HTR-8/SVneo (cell line): ENCODE measurements at places on chromosomes 2 and 18.

- DNase-seq: peak; percentile 76
Measured at GRCh38 chr2:54524226-54524991, 68.3 kb downstream of the SPTBN1 start.

DNA sequence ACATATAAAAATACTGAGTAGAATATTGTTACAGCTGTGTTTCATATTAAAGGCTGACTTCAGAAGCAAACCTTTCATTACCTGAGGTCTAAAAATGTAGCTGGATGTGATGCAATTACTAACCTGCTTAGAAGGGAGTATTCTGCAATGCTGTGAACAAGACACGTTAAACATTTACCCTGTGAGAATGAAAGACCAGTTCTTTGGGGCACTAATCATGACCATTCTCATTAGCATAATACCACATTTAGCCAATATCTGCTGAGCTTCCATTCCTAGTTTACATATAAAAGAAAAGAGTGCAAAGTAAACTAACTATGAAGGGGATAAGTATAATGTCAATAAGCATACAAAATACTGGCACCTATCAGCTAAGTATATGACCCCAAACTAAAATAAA lies 784.0 kb upstream of the KLHL29 start:
- no peak for DNase-seq

GRCh38 chr2:18149660-18150246 lies 271.3 kb downstream of the KCNS3 start:
- DNase-seq: peak; percentile 23

DNA sequence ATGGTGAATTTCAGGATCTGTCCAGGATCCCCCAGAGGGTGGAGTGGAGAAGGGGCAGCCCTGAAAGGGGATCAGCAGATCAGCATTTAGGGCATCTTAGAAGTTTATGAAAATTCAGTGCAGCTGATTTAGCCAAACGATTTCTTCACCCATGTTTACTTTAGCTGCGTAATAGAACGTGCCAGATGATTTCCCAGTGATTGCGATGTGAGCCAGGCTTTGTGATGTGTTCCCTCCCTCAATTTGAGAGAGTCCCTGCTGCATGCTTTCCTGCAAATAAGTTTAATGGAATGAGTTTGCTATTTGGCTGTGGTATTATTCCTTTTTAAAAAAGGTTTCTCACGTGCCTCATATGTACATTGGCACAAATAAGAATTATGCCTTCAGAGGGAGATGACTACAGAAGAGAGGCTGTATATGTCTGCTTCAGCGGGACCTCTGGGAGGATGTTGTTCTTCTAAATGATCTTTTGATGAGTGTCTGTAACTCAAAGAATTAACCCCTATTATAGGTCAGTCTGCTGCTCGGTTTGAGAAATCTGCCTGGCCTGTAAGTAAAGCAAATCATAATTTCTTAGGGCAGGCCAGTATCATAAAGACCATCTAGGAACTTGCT lies 111.9 kb downstream of the MRO start:
- DNase-seq: no peak

GRCh38 chr2:54710216-54710615 lies 13.2 kb upstream of the EML6 start:
- no peak for DNase-seq

DNA sequence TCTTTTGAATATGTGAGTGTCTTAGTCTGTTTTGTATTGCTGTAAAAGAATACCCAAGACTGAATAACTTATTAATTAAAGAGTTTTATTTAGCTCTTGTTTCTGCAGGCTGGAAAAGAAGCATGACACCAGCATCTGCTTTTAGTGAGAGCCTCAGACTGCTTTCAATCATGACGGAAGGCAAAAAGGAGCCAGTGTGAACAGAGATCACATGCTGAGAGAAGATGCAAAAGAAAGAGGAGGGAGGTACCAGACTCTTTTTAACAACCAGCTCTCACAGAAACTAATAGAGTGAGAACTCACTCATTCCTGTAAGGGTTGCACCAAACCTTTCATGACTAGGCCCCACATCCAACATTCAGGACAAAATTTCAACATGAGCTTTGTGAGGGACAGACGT lies 101.6 kb upstream of the HNMT start:
- no peak for DNase-seq

GRCh38 chr2:155840661-155841060 lies 491.9 kb downstream of the NR4A2 start:
- no peak for DNase-seq

GRCh38 chr2:196959734-196960338 lies 33.3 kb upstream of the PGAP1 start:
- no peak for DNase-seq

GRCh38 chr2:174340400-174341292 lies 5.9 kb downstream of the SP9 start:
- no peak for DNase-seq

- no peak for DNase-seq
Measured at GRCh38 chr2:1806254-1806653, 61.9 kb upstream of the PXDN start.

GRCh38 chr2:190603374-190603773 lies 45.5 kb upstream of the NAB1 start:
- no peak for DNase-seq

DNA sequence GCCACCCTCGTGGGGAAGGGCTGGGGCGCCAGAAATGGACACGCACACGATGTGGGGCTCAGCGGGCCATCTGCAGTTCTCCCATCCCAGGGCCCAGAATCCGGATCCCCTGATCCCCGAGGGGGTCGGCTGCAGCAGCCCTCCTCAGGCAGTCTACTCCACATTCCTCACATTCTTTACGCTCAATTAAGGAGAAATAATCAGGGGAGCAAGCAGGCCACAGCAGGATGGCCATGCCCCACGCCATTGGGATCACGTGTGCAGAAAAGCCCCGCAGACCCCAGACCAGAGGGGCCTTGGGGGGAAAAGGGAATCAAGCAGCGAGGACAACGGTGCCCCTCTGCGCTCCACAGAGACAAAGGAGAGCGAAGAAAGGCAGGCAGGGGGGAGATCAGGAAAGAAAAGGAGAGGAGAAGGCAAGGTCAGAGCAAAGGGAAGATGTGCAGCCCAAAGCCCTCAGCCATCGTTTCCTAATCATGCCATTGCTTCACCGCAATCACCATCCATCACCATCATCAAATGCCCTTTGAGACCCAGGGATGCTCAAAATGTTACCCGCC lies 17.5 kb upstream of the PKDCC start:
- DNase-seq: no peak

DNA sequence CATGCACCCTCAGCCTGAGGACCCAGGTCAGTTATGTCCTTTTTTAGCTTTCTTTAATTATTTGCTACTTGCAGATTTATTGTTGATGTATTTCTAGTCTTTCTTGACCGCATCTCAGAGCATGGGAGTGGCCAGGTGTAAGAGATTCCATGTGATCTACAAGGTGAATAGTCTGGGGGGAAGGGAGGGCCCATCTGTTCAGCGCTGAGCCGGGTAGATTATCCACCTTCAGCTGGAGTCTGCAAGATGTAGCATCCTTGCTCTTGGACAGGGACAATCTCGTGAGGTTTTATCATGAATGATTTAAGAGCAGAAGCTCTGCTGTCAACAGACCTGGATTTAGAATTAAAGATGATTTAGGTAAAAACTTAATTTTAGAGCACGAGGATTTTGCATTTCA lies 12.0 kb upstream of the DGKD start:
- no peak for DNase-seq

DNA sequence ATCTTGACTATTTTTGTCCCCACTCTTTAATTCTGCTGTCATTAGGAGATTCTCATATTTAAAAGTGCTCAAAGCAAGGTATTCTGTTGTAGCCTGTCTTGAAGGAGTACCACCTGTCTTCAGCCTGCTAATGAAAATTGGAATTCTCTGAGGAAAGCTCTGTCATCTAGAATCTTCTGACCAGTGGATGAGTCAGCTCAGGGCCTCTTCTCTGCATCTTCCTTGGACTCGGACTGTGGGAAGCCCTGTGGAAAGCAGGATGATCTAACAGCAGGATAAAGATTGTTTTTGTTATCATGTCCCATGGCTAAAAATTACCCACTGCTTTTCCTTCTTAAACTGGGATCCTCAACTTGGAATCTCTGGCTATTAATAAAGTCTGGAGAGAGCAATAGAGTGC lies 18.7 kb upstream of the TMEM200C start:
- DNase-seq: no peak

DNA sequence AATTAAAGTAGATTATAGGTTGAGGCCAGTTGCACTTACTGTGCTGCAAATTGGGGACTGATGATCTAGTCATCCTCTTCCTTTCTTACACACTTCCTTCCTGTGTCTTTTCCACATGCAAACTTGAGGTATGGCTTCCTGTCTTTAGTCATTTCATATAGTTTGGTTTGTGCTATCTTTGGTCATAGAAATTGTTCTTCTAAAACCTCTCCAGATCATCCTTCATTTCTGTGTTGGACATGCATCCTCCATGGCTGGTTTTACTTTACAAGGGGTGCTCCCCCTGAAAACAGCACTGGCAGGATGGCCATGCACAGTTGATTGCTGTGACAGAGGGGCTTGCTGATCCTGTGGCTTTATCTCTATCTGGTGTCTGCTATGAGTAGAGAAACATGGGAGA lies 36.5 kb downstream of the MGAT5 start:
- DNase-seq: no peak

DNA sequence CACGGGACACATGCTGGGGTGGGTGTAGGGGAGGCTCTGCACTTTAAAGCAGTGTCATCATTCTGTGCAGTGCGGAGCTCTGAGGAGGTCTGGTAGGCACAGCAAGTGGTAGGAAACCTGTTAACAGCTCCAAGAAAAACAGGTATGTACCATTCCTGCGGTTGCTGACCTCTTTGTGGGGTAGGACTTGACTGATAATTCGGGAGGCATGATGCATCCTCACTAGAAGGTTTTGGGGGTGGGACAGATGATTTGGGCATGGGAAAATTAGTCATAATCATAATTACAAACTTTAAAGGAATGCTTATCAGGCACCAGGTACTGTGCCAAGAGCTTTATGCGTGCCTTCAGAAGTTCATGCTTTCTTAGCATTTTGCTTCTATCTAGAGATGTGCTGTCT lies 9.7 kb downstream of the DOK1 start:
- no peak for DNase-seq

- DNase-seq: no peak
Measured at GRCh38 chr2:226699321-226699720, 100.3 kb downstream of the IRS1 start.

GRCh38 chr18:40546875-40547274 lies 1408.2 kb upstream of the PIK3C3 start:
- no peak for DNase-seq

GRCh38 chr2:226121046-226121738 lies 678.4 kb downstream of the IRS1 start:
- DNase-seq: no peak

DNA sequence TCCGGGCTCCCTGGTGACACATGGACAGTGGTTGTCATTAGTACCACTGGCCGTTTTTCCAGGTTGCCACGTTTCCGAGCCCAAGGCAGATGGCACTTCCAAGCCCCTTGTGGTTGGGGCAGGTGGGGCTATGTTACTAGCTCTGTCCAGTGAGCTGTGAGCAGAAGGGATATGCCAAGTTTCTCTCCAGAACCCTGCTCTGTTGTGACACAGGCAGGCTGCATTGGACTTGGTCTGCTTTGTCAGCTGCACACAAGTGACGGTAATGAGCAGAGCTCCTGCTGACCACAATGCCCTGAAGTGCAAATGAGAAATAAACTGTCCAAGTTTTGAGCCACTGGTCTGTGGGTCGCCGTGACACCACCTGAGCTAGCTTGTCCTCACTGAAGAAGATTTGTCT lies 118.8 kb downstream of the GYPC start:
- DNase-seq: no peak

DNA sequence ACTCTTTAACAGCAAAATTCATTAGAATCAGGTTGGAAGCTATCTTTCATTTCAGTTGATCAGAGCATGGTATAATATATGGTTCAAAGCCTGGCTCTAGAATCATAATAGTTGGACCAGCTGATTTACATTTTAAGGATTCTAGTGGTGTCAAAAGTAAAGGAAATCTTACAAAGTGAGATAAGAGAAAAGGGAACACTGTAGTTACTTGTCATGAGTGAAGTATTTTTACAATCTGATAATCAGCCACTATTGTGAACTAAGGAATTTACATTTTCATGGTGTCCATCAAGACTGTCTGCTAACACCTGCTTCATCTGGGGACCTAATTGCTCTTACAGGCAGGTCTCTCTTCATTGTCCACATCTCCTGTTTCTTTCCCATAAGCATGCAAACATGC lies 161.1 kb downstream of the SLC39A10 start:
- no peak for DNase-seq

GRCh38 chr18:70499218-70499691 lies 210.4 kb downstream of the SOCS6 start:
- DNase-seq: no peak

GRCh38 chr2:191151331-191151730 lies 537 bp upstream of the STAT4 start:
- no peak for DNase-seq

DNA sequence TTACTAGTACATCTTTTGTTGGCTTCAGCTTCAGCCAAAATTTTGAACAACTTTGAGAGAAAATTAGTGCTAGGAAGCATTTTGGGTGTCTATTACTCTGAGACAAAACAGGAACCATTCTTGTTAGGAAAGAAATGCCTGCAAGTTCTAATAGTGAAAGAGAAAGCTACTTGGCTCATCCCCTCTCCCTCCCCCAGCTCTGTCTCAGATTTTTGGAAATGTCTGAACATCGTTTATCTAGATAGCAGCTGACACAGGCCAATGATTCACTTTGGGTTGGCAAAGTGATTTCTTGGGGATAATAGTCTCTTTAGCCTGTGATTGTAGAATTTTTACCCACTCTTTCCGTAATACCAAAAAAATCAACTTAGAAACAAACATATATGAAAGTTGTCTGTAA lies 42.3 kb upstream of the PTPRM start:
- DNase-seq: no peak

GRCh38 chr2:225400546-225401400 lies 1.3 kb downstream of the NYAP2 start:
- DNase-seq: no peak

- DNase-seq: no peak
Measured at GRCh38 chr18:79497638-79498081, 101.9 kb downstream of the NFATC1 start.

DNA sequence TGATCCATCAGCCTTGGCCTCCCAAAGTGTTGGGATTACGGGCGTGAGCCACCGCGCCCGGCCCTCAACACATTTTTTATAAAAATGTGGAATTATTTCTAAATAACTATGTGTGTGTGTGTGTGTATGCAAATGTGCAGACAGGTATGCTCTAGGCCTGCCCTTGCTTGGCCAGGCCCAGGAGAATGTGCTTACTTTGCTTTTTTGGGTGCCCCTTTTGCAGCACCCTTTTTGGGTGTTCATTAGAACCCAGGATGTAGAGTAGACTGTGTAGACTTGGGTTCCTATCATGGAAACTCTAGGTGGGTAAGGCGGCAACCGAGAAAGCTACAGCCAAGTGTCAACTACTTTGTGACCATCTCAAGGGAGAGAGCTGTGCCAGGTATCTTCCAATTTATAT lies 11.7 kb upstream of the ITSN2 start:
- DNase-seq: no peak

- DNase-seq: no peak
Measured at GRCh38 chr18:79770501-79770815, 27.3 kb upstream of the KCNG2 start.
